HFF-Myc (cell line): ENCODE measurements at places on chromosomes 2 and 18.

- no peak for DNase-seq
Observed at GRCh38 chr2:139383532-139383931, 603.3 kb upstream of the NXPH2 start.

- no peak for DNase-seq
Observed at GRCh38 chr2:216679658-216680024, 15.7 kb downstream of the IGFBP5 start.

GRCh38 chr18:24395049-24395795 is 2.4 kb downstream of the OSBPL1A start:
- no peak for DNase-seq

- no peak for DNase-seq
Observed at GRCh38 chr2:118177884-118178283, 89.6 kb downstream of the INSIG2 start.

DNA sequence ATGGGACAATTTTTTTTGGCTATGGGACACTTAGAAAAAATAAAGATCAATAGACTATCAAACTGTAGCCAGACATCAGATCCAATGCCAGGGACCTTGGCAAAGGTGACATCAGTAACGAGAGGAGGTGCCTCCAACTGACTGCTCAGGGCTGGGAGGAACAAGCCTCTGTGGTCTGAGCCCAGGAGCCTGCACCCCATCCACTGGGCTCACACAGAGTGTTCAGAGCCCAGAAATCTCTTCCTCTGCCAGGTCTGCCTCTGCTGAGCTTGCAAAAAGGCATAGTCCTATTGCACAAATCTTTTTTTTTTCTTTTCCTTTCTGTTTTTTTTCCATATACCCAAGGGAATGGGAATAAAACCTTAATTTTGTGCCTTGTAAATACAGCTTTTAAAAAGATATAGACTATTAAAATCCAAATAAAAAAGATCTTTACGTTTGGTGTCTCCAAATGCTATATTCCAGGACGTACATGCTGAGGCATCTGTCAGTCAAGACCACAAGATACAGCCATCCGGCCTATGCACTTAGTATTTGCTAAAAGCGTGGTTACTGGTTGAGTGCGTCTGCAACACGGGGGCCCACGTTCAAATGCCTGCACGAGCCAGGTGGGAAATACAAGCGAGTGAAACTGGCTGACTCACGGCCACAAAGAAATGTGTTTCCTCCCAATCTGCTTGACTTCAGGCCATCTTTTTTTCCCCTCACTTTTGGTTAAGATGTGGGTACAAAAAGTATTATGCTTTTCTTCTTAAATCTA is 7.8 kb upstream of the ARHGAP25 start:
- DNase-seq, result no peak

- no peak for DNase-seq
Observed at GRCh38 chr2:236608710-236609109, 39.1 kb downstream of the ACKR3 start.

- no peak for DNase-seq
Observed at GRCh38 chr2:25259737-25260124, 82.0 kb downstream of the DNMT3A start.

GRCh38 chr2:86787736-86788135 is 3.0 kb downstream of the CD8A start:
- no peak for DNase-seq

DNA sequence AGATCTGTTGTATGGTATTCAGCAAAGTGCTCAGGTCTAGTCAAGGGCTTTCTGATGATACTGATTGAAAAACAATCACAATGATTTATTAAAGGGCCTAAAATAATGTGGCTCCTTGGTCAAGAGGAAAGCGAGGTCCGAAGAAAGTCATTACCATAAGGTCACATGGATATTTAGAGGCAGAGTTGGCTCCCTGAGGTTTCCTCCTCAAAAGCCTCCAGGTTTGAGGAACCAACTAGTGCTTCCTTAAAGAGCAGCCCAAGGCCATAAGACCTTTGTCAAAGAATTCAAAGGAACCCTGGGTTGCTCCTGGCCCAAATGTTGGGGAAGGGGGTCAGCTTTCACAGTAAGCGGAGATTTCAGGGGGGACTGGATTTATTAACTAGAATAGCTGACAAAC is 280.7 kb upstream of the ATP5MC3 start:
- no peak for DNase-seq

DNA sequence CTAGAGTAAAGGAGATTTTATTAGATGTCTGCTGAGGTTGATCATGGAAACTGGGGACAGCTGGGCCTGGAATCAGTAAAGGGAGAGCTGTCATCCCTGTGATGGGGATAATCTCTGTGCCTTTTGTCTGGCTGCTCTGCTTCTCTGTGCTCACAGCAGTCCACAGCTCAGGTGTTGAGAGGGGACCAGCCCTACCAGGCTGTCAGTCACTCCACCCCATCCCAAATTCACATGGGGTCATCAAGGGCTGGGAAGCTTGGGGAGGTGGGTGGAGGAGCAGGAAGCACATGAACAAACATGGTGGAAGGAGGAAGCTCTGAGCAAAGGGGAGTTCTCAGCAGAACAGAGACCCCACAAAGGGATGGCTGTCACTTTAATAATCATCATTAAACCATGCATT is 13.7 kb upstream of the LRRFIP1 start:
- DNase-seq, result no peak

DNA sequence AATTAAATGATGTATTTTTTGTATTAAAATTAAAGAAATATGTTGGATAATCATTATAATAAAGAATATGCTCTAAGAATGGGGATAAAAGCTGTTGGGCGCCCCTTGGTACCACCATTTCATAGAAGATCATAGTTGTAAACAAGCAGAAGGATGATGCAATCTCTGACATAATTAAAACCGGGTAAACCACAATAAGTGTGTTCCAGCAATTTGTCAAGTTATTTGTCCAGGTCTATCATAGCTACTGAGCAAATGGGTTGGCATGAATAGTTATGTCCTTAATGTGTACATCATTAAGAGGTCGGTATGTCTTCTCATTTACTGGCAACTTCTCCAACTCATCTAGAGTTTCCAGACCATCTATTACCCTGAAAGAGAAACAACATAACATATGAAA is 6.7 kb upstream of the CLK1 start:
- DNase-seq, result no peak

GRCh38 chr2:241817126-241817820 is 8.3 kb downstream of the NEU4 start:
- no peak for DNase-seq

GRCh38 chr2:63580651-63581297 is 7.5 kb downstream of the WDPCP start:
- no peak for DNase-seq

GRCh38 chr18:52140986-52141385 is 199.0 kb upstream of the DCC start:
- DNase-seq, result no peak

GRCh38 chr2:239566995-239567568 is 166.3 kb upstream of the HDAC4 start:
- DNase-seq, result no peak

GRCh38 chr2:238945433-238946150 is 97.7 kb downstream of the TWIST2 start:
- no peak for DNase-seq

DNA sequence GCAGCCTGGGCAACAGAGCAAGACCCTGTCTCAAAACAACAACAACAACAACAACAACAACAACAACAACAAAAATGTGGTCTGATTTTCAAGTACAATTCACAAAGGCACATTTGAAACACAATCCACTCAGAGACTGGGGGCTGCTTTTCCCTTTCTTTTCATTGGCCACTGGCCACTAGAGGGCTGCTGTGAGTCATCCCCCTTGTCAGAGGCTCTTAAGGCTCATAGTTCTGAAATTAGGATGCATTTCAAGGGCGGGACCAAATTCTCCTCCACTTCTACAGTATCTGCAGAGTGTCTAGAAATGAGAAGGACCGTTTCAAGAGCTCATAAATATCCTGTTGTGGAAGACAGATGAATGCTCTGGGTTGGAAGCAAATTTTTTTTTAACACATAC is 285.4 kb downstream of the NRXN1 start:
- no peak for DNase-seq

DNA sequence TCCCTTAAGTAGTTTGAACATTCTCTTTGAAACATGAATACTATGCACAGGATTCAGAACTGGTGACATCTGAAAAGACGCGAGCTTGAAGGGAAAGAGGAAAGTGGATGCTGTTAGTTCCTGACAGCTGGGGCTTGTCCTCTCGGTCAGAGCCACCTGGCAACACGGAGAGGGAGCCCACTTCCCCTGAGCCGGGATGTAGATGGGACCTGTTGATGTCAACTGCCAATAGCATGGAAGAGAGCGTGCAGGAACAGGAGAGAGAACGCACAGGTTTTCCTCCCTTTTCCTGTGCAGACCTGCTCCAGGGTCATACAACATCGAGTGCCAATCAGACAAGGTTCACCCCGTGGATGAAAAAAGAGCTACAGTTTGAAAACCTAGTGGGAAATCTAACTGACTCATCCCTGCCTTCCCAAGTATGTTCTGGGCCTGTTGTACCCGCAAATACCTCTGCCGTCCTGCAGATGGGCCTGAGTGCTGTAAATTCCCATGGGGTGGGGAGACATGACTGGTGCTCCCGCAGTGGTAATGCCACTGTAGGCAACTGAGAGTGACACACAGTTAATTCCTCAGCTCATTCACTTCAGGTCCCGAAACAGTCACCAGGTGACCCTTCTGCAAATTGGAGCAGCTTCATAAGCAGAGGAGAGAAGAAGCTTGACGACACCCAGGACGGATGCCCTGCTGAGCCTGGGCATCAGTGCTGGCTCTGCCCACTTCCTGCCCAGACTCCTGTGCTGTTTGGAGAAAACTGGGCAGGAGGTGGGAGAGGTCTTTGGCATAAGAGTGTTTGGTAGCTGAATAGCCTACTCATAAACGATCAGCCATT is 13.9 kb upstream of the MBP start:
- DNase-seq, result no peak

GRCh38 chr2:85429213-85429923 is 10.9 kb downstream of the SH2D6 start:
- DNase-seq, result no peak

DNA sequence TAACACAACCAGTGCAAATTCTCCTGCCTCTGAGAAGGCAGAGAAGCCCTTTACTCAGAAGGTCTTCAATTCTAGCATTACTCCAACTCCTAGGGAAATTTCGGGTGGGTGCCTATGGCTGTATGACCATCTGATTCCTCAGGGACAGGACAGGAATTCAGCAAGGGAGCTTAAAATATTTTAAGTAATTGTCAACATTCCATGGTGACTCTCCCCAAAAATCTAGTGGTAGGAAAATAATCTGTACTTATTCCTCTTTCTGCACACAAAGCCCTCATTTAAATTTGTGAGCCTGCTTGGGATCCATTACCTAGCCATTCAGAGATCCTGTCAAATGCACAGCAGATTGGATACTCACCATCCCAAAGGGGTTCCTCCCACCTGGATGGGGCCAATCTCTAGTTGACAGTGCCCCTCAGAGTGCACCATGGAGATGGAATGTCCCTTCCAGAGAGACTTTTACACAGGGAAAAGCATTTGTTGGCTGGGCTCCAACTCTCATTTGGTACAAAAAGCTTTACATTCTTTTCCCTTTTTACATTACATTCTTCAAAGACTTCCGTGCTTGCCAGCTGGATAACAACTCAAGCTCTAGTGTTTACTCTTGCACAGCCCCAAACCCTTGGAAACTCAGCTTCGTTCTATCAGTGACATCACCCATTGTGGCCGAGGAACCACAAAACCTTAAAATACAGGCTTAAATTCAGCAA is 3.1 kb upstream of the TMEM150A start:
- peak; percentile 40 for DNase-seq

DNA sequence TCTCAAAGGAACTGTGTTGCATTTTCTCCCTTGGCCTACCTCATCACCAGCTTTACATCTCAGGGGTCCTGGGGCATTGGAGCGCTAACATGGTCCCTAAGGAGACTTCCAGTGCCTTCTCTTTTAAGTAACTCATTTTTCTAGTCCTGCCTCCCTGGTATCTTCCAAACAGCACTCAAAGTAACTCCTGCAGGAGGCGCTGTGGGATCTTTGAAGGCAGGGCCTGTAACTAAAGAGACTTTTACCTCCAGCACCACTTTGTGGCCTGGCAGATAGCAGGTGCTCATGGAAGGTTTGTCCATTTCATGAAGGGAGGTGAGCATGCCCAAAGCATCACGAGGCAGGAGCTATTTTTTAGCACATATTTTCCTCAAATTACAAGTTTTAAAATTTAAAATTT is 411.0 kb upstream of the GYPC start:
- no peak for DNase-seq
